ENCODE measurements at places on chromosomes 1 and 21.

DNA sequence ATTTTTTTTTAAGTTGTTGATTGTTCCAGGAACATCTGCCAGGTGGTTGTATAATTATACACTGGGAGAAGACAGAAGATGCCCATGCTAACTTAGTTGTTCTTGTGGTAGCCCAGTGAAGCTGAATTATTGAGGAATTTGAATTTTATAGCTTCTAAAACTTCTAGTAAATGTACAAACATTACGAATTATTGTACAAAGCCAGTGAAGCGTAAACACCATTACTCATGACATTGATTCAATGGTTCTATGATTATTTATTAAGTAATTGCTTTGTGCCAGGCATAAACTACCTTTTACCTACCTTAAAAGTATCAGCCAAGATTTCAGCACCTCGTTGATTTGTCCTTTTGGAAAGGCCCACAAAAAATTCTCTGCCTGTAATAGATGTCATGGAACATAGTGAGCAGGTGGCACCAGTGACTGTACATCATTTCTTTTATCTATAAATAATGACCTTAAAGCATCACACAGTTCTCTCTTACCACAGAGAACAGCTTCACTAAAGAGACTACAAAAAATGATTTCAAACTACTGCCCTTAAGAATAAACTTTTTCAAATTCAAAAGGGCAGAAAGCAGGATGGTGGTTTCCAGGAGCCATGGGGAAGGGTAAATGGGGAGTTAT, 74.9 kb upstream of the BCL10 start:
- no peak for DNase-seq

DNA sequence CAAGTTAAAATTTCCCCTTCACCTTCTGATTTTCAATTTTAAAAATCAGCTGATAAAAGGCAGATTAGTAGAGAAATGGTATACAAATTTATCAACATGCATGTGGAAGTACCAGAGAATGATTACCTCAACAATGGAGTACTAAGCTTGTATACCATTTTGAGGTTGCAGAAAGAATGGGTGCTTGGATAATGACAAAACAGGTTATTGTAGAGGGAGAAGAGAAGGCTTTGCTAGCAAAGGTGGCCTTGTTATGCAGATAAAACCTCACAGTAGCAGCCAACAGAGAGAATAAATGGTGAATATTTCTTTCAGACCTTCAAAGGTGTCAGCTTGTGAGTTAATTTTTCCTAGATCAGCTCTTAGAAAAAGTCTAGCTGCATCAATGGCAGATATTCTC, 1174.9 kb upstream of the ADGRL4 start:
- DNase-seq: no peak

DNA sequence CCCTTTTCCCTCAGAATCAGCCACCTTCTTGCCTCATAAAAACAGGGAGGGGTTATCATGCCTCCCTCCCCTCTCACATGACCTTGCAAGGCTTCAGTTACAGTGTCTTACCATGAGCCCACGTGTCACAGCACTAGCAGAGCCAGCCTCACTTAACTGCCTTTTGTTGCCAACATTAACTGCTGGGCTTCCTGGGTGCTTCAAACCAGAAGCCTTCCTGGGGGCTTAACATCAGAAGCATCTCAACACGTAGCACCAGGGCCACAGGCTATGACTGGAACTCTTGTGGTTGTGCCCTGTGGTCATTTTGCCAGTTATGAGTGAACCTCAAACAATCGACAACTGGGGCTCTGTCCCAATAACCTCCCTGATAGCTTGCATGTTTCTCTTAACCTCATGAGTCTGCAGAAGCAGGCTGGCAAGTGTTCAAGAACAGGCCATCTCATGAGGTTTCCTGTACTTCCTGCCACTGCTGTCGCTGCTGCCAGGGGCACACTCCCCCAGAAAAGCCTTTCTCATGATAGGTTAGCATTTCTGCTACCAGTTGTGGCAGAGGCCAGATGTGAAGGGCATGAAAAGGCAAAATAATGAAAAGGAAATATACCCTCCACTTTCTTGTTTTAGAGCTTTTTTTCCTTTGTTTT, 132.2 kb downstream of the GLUL start:
- DNase-seq: peak; percentile 74

- DNase-seq: no peak
Measured at GRCh38 chr1:170682809-170683208, 18.9 kb downstream of the PRRX1 start.

- peak; percentile 74 for DNase-seq
Measured at GRCh38 chr1:100443811-100444571, 91.7 kb downstream of the CDC14A start.

- DNase-seq: no peak
Measured at GRCh38 chr1:245898581-245898980, 608.5 kb downstream of the SMYD3 start.

DNA sequence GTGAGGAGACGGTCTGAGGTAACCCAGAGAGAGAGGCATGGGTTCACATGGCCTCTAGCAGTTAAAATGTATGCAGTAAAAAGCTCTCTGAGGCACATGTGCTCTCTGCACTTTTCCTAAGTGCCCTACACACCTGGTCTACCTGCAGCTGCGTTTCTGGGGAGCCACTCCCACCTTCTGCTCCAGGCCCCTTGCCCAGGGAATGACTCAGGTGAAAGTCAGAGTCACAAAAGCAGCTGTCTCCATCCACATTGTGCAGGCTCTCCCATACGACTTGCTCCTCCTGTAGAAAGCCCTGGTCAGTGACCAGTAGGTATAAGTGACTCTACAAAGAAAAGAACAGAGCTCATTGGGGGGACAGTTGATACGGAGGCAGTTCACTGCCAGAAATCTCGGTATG, 8.8 kb downstream of the MINDY1 start:
- DNase-seq: no peak

Data from CD4-positive, alpha-beta T cell treated with Interleukin-21 for 1 hour (primary cell).